ENCODE measurements at places on chromosomes 2 and 18.

GRCh38 chr2:39429746-39430145 is 7.3 kb downstream of the MAP4K3 start:
- DNase-seq: no peak

GRCh38 chr2:73862987-73863386 is 29.8 kb upstream of the ACTG2 start:
- DNase-seq: no peak

DNA sequence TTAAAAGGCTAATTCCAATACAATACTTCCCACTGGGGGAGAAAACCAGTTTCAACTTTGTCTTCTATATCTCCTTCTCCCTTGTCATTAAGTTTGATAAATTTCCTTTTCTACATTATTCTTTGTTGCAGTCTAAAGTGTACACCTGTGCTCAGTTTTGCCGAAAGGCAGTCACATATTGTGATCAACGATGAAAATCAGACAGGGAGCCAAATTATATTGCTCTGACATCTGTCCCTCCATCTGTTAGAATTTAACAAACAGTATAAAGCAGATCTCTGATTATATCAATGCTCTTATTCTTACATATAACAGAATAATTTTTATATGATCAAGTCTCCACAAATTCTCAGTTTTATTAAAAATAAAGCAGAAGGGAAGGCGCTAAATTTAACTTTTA is 496.7 kb downstream of the NRXN1 start:
- no peak for DNase-seq

GRCh38 chr2:14517731-14518130 is 114.8 kb upstream of the LRATD1 start:
- no peak for DNase-seq

- DNase-seq: no peak
Measured at GRCh38 chr2:173834141-173834540, 131.0 kb downstream of the SP3 start.

DNA sequence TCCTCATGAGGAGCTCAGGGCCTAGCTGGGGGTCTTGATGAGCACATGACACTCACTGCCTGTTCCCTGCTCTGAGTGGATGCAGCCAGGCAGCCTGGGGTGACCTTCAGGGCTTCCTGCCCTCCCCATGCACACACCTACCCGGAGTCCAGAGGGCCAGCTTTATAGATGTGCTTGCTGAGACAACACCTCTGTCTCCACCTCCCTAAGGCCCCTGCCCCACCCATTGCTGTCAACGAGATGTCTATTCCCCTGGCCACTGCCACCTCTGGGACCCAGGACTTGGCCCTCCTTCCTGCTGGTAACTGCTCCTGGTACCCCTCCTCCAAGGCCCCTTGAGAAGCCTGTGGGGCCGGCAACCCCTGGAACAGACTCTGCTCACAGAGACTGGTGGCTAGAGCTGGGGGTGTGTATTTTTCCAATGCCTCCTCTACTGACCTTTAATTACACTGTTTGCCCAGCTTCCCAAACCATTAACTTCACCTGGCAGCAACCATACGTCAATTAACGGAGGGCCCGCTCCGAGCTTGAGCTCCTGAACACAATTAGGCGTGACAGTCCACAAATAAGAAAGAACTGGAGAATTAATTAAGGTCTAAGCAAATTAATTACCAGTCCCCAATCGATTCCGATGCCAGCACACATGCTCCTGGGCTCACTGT is 66.3 kb downstream of the EMX1 start:
- no peak for DNase-seq

- DNase-seq: no peak
Measured at GRCh38 chr2:45888167-45888566, 236.7 kb downstream of the PRKCE start.

GRCh38 chr2:239204876-239205468 is 195.8 kb downstream of the HDAC4 start:
- DNase-seq: no peak

DNA sequence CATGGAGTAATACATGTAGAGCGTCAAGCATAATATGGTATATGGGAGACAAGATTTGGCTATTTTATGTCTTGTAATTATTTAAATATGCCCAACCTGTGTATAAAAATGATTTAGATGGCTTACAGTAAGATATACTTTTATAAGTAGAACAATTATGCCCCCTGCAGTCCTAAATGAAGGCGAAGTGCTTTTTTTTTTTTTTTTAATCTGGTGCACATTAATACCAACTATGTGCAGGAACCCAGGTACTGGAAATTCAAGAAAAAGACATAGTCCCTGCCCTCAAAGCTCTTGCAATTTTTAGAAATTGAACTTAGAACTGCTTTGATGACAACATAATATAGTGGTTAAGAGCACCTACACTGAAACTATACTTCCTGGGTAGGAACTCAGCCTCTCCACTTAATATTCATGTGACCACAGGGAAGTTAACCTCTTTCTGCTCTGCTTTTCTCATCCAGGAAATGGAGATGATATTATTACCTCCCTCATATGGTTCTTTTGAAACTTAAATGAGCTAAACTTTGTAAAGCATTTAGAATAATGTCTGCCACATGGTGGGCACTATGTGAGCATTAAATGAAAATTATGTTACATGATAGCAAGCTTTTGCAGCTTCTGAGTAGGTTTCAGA is 38.1 kb downstream of the AFTPH start:
- DNase-seq: peak; percentile 27

GRCh38 chr2:207720517-207721187 is 9.2 kb downstream of the CCNYL1 start:
- DNase-seq: no peak

All from NCI-H2081 (cell line).